NCI-H1436 treated with DMSO at 0.1 percent for 48 hours (cell line): ENCODE measurements at places on chromosomes 1 and 21.

DNA sequence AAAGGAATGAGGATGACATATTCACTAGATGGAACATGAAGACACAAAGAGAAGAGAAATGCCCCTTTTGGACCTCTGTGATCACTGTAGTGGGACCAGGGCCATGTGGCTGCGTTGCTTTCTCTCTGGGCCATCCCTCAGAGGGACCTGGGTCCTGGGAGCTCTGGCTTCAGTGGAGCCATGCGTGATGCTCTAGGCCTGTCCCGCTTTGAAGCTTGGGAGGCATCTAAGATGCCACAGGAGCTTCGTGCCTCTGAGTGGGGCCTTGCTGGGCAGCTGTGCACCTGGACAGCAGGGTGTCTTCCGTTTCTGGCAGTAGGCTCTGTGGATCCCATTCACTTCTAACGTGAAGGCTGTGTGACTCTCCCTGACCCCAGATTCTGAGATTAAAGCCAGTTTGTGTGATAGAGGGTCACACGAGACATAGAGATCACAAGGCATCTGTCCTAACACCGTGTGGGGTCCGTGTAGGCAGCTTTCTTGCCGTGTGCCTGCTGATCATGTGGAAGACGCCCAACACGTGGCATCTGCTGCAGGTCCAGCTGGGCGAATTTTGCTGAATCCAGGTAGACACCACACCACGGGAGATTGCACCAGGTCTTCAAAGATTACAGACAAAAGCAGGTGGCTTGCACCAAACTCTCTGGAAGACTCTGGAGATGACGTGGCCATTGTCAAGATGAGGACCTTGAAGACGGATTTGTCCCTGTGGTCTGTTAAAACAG is 17.2 kb upstream of the PRSS38 start:
- no peak for DNase-seq

DNA sequence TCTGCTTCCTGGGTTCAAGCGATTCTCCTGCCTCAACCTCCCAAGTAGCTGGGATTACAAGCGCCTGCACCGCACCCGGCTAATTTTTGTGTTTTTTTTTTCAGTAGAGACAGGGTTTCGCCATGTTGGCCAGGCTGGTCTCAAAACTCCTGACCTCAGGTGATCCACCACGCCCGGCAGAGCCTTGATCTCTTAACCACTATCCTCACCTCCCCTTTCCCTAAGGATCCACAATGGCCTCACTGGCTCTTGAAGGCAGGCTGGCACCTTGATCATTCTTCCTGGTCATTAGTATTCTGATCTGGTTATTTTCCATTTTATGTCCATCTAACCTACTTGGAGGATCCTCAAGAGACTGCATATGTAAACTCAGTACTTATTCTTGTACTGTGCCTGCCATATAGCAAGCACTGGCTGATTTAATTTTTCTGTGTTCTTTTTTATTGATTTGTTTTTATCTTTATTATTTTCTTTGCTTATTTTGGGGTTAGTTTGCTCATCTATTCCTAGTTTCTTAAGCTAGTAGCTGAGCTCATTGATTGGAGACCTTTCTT is 6.3 kb downstream of the RCC1 start:
- DNase-seq = no peak

DNA sequence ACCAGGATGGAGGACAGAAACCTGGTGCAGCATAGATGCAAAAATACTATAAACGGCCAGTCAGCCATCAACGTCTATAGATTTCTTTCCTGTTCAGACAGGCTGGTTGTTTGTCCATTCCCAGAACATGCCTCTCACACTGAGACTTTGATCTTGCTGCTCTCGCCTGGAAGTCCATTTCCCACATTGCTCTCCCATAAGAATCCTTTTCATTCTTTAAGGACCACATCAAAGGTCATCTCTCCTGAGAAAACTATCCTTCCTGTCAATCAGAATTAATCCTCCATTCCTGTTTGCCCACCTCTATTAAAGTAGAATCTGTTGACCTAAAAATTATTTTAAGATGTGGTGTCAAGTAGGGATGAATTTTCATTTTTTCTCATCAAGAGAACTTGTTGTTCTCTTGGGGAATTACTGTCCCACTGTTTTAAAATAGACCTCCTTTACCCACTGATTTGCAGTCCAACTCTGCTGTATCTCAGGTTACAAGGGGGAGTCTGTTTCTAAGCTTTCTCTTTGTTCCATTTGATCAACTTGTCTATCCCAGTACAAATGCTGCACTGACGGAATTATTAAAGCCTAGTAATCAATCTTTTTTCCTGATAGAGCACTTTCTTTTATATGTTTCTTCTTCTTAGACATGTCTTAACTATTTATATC is 172.7 kb downstream of the PATJ start:
- no peak for DNase-seq

GRCh38 chr1:182833271-182833670 is 5.9 kb upstream of the DHX9 start:
- no peak for DNase-seq

- DNase-seq = no peak
Observed at GRCh38 chr1:209652873-209653401, 712 bp upstream of the LAMB3 start.

DNA sequence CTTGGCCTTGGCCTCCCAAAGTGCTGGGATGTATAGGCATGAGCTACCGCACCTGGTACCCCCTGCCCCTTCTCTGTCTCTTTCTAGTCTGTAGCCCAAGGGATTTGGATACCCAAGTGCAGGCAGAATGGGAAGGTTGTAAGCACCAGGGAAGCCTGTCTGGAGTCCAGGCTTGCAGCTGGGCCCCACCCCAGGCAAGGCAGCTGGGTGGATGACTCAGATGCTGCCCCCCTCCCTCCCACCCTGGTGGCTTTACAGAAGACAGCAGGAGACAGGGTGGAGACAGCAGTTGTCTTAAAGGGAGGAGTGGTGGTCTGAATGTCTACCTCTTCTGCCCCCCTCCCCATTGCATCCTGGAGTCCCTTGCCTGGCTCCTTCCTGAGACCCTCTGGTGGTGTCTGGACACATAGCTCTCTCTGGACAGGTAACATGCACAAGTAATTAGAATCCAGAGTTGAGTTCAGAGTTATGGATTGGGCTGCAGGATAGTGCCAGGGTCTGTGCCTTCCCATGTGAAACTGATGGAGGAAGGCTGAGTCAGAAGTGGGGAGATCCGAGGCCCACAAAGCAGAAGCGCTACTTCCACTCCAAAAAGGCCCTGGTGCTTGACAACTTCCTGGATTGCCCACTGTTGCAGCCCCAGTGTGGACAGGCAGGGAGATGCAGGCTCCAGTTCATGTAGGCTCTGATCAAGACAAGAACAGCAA is 5.1 kb downstream of the LMNA start:
- no peak for DNase-seq

DNA sequence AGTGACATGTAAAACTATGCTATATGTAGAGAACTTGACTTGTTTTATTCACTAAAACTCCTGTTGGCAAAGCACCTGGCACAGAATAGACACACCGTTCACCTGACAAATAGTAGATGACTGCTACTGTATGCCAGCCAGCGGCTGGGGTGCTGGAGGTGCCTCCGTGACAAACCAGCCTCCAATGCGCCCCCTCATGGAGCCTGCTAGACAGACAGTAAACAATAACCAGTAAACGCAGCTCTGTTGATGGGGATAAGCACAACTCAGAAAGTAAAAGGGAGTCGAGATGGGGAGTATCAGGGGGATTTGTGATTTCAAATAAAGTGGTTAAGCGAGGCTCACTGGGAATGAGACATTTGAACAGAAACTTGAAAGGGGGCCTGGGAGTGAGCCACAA is 107.2 kb downstream of the PRDM2 start:
- DNase-seq = no peak

GRCh38 chr1:59927213-59927612 is 640 bp upstream of the CYP2J2 start:
- DNase-seq = no peak

- DNase-seq = no peak
Observed at GRCh38 chr1:171929121-171929520, 87.8 kb downstream of the DNM3 start.

GRCh38 chr1:35447278-35447677 is 109.9 kb downstream of the KIAA0319L start:
- no peak for DNase-seq

- DNase-seq = no peak
Observed at GRCh38 chr1:70033936-70034335, 171.4 kb downstream of the LRRC40 start.

GRCh38 chr1:29672416-29673227 is 436.3 kb downstream of the PTPRU start:
- no peak for DNase-seq

DNA sequence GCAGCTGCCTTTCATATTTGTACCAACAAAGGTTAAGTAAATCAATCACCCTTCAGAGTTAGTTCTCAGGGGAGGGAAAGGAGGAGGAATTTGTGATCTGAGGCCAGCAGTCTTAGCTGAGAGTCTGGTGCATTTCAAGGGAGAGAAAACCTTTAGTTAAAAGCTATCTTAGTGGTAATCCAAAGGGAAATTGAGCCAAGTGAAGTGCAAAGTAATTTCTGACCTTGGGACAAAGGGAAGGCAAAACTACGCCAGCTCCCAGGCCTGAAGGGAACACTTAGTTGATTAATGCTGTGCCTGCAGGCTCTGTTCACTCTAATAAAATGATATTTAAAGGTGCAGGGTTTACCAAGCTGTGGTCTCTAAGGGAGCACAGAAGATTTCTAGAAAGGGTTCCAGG is 23.1 kb upstream of the FMOD start:
- no peak for DNase-seq

GRCh38 chr1:183206538-183207122 is 20.6 kb downstream of the LAMC2 start:
- DNase-seq = no peak

- no peak for DNase-seq
Observed at GRCh38 chr1:211335522-211336157, 9.0 kb downstream of the TRAF5 start.

- no peak for DNase-seq
Observed at GRCh38 chr1:54012863-54013262, 5.1 kb downstream of the LDLRAD1 start.

GRCh38 chr1:72056516-72056915 is 225.8 kb downstream of the NEGR1 start:
- no peak for DNase-seq

GRCh38 chr1:230698130-230698529 is 15.8 kb downstream of the AGT start:
- DNase-seq = no peak

- DNase-seq = no peak
Observed at GRCh38 chr21:21158376-21158918, 160.2 kb downstream of the NCAM2 start.

DNA sequence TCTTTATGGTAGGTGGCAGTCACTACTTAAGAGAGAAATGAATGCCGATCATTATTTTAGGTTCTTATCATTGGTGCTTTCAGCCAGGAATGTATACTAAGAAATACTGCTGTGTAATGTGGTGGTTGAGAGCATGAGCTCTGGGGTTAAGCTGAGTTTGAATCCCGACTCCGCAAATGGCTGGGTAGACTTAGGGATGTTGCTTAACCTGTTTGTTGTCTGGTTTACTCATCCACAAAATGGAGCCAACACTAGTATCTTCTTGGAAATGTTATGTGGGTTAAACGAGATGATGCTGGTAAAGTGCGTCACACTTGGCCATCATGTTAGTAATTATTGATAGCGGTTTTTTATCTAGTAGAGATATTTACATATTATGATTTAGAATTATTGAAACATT is 83.8 kb downstream of the WDR3 start:
- no peak for DNase-seq

GRCh38 chr1:18020021-18020817 is 87.4 kb upstream of the IGSF21 start:
- no peak for DNase-seq

DNA sequence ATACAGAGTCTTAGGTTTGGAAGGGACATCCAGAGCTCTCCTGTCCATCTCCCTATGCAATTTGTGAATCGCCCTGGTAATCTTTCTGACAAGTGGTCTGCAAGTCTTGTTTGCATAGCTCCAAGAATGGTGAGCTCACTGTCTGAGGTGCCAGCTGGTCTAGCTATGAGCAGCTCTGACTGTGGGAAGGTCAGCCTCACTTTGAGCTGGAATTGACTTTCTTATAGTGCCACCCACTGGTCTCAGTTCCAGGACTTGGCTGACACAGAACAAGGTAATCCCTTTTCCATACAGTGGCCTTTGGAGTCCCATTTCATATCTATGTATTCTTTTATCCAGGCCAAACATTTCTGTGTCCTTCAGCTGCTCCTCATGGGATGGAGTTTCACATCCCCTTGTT is 95.6 kb upstream of the C8B start:
- DNase-seq = no peak

DNA sequence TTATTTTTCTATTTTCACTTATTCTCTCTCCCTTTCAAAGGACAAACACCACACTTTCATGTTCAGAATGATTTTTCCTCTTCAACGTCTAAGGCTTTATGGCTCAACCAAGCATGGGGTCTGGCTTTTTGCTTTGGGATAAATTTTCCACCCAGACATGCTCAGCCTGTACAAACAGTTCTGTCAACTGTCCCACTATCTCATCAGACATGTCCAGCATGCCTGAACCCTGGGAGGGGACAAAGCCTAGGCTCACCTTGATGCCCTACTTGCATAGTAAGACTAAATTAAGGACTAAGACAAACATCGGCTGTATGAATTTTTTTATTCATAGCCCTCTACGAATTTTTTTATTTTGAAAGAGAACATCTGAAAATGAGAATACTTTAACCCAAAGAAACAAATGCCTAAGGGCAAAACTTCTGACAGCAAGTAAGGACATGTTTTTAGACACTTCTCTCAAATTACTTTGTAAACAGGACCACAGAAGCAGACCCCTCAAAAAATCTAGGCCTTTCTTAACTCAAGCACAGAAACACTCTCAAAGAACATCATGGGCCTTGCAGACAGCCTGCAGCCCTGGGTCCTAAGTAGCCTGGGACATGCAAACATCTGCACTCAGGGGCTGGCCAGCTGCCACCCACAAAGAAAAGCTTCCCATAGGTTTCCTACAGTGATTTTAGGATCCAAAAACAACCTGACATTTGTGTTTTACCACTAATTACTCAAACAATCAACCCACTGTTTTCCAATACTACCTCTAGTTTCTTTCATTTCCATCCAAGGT is 72.3 kb upstream of the PALMD start:
- DNase-seq = no peak

DNA sequence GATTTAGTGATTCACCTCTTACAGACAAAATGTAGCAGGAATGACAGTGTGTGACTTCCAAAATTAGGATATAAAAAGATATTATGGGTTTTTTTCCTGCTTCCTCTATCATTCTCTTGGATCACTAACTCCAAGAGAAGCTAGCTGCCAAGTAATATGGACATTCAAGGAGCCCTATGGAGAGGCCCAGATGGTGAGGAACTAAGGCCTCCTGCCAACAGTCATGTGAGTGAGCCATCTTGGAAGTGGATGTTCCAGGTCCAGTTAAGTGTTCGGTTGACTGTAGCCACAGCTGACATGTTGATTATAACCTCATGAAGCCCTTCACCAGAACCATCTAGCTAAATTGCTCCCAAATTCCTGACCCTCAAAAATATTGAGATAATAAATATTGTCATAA is 38.8 kb downstream of the CD160 start:
- DNase-seq = no peak

- DNase-seq = no peak
Observed at GRCh38 chr21:45136927-45137611, 62.7 kb downstream of the ADARB1 start.

GRCh38 chr21:44571296-44571695 is 2.2 kb upstream of the KRTAP10-4 start:
- DNase-seq = no peak

- no peak for DNase-seq
Observed at GRCh38 chr1:190129366-190129765, 348.3 kb downstream of the BRINP3 start.

- DNase-seq = no peak
Observed at GRCh38 chr1:203627851-203628200, 1.2 kb downstream of the ATP2B4 start.

- no peak for DNase-seq
Observed at GRCh38 chr1:192967901-192968300, 91.3 kb downstream of the UCHL5 start.
